ENCODE measurements at places on chromosomes 1 and 21.

DNA sequence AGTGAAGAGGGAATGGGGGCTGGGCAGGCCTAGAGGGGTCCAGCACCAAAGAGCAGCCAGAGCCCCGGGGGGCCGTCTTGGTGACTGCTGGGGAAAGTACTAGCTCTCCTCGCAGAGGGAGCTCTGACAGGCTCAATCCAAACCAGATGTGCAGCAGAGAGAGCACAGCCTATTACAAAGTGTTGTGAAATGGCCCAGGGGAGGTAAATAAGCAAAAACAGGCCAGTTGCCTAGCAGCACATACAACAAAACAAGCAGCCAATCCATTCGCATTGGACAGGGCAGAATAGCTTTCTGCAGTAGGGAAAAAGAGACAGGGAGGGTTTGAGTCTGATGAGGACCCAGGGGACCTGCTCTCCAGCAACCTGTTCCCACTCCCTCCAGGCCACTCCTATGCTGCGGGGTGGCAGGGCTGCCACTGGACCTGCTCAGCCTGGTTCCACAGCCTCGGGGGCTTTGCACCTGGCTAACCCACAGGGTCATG, 239.6 kb upstream of the FGGY start:
- no peak for DNase-seq

DNA sequence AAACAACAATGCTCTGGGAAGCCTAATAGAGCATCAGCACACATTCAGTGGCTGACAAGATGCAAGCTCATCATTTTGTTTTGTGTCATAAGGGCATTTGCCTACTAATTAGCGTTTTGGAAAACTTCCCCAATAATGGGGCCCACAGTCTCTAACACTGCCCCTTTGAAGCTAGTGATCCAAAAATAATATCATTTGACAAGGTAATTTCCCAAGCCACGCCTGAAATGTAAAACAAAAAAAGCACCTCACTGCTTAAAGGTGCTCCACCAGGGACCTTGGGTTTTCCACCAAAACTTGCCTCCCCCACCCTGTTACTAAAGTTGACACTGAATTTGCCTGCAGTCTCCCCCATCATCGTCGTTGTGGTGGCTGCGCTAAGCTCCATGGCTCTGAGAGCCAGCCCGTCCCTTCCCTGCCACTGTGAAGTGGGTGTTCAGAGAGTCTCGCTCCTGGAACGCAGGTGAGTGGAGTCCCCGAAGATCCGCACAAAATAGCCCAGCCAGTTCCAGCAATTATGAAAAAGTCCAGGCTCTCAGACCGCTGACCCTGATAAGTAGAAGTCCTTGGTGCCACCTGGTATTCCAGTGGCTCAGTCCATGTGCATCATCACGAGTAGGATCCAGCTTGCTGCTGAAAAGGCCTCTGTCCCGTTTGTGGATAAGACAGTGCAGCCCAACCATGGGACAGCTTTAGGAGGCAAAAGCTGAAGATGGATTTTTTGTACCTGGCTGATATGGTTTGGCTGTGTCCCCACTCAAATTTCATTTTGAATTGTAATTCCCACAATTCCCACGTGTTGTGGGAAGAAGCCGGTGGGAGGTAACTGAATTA, 52.2 kb downstream of the RAB3GAP2 start:
- DNase-seq: no peak

DNA sequence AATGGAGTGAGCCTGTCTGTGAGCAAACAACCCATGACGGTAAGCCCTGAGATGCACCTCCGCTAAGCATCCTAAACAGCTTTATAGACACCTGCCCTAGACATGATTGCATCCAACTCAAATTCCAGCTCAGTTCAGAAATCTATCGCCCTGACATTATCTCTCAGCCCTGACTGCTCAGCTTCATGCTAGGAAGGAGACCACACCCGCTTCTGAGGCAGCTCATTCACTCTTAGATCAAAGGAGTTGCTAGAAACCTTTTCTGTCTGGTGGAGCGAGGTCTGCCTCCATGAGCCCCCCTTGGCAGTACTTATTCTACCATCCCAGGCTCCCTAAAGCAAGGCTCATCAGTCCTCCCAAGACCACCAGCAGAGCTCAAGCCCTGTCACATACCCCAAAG, 17.0 kb downstream of the IL10RB start:
- DNase-seq: no peak

GRCh38 chr1:72086394-72086793, 195.9 kb downstream of the NEGR1 start:
- DNase-seq: no peak

- DNase-seq: no peak
Observed at GRCh38 chr1:17393230-17393629, 21.2 kb downstream of the PADI6 start.

DNA sequence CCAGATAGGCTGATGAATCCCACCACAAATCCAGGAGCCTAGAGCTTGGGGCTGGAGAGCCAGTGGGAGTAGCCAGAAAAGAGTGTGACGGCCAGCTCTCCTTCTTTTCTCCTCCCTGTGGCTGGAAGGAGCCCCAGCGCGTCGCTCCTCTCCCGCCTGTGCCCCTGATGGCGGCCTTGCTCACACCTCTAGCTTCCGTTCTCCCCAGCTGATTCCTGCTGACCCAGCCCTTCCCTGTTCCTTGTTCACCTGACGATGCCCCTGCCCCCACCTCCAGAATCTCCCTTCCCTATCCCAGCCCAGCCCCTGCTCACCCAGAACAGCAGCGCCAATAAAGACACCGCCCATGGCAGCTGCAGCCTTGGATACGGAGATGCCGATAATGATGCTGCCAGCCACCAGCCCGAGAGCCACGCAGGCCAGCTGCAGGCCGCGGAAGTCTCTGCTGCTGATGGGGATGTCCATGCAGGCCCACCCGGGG, 656 bp downstream of the KNCN start:
- no peak for DNase-seq

- DNase-seq: no peak
Observed at GRCh38 chr1:29761159-29761928, 525.0 kb downstream of the PTPRU start.

DNA sequence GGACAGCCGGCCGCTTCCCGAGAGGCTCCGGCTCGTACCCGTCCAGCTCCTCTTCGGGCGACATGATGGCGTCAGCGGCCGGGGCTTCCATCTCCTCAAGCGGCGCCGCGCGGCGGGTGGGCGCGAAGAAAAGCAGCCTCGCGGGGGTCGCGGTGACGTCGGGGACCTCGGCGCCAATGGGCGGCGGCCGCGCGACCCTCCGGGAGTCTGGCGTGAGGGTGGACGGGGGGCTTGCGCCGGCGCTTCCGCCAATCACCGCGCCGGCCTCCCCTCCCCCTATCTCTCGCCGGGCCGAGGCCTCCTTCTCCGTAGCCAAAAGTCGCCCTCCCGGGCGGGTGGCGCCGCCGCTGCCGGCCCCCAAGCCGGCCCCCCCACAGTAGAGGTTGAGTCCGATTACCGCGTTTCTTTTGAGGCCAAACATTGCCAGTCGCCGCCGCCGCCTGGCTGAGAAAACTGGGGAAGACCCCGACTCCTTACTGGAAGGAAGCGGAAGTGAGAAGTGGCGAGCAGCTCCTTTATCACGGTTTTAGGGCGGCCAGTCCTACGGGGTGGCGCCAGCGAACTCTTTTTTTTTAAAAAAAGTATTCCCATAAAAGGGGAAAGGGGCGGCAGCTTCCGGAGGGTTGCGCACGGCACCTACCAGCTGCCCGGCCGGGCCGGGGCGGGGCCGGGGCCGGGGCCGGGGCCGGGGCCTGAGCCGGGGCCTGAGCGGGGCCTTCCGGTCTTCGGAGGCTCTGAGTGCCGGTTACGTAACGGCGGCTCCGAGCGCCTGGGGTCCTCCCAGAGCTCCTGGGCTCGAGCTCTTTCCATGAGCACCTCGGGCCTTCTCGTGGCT, at the start of gene MCL1:
Gene MCL1 (minus strand): TSS at position 501 of the 835 bp plus-strand sequence. CDS start 80 bp downstream, at position 421.
- peak; percentile 74 for DNase-seq

- DNase-seq: no peak
Observed at GRCh38 chr1:157091186-157091585, 8.4 kb downstream of the ETV3L start.

DNA sequence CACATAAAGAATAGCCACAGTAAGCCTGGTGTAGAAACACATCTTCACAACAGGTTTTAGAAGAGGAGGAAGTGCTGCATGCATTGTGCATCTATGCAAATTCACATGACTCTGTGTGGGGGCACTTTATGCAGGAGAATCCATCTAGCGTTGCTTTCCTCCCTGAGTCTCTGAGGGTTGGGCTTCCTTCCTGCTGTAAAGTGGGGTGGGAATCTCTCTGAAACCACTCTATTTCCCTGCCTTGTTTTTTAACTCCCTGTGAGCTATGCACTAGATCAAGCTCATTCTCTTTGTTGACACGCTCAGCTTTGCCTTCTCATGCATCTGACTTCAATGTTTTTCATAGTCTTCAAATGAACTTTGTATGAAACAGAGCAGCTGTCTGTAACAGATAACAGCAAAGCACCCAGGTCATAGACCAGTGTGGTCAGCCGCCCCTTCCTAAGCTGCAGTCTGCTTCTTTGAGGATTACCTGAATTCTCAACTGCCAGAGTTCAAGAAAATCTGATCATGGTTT, 102.7 kb upstream of the DPH5 start:
- DNase-seq: no peak

DNA sequence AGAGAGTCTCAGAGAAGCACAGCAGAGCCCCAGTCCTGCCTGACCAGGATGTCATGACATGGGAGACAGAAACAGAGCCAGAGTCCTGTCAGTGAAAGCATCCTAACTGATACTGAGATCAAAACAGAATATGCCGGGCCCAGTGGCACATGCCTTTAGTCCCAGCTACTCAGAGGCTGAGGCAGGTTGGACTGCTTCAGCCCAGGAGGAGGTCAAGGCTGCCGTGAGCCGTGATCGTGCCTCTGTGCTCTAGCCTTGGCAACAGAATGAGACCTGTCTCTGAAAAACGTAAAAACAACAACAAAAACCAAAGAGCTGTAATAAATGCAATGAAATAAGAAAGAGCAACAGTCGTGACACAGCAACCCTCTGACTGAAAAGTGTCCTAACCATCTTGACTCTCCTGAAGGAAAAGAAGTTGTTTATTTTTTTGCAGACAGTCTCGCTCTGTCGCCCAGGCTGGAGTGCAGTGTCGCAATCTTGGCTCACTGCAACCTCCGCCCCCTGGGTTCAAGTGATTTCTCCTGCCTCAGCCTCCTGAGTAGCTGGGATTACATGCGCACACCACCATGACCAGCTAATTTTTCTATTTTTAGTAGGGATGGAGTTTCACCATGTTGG, 189.2 kb downstream of the SLC45A1 start:
- no peak for DNase-seq

DNA sequence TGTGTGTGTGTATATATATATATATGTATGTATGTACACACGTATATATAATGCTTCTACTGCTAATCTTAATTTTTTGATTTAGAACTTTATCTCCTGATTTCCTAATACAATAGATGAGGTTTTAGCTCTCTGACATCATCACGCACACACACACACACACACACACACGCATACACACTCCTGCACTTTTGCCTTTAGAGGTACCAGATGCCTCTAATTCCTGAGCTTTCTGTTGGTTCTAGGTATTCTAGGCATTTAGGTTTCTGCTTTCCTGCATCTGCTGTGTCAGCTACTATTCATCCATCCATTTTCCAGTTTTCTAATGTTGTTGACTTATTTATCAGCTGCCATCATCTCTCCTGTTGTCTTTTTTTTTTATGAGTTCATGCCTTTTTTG, 348.3 kb downstream of the ASTN1 start:
- DNase-seq: no peak

- DNase-seq: no peak
Observed at GRCh38 chr1:25553749-25554429, 10.5 kb downstream of the LDLRAP1 start.

GRCh38 chr21:14918527-14918926, 146.3 kb downstream of the NRIP1 start:
- DNase-seq: no peak

GRCh38 chr1:84442256-84442655, 36.8 kb upstream of the RPF1 start:
- no peak for DNase-seq

DNA sequence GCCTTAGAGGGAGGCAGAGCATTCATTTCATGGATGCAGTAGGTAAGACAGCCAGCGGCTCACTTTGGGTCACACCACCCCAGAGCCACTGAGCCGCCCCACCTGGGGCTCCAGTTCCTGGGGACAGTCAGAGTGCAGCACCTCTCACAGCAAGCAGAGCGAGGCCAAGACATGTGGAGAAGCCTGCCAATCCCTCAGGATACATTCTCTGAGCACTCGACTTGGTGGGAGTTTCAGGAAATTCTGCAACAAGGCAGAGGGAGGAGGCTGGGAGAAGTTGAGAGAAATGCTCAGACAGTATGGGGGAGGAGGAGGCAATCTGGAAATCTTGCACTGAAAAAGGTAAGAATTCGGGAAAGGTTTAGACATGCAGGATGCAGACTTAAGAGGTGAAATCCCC, 60.8 kb upstream of the WLS start:
- no peak for DNase-seq

DNA sequence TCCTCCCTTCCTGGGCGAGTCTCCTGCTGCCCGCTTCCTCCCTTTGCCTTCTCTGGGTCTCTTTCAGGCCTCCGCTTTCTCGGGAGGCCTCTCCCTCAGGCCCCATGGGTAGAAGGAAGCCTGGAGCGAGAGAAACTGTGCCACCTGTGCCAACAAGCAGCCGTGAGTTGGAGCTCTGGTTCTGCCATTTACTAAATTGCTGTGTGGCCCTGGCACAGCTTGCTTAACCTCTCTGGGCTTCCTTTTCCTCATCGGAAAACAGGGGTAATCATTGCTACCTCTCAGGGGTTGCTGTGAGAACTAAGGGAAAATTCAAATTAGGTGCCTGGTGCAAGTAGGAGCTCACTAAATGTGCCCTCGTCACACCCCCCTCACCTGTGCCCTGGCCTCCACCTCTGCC, 80.4 kb downstream of the PAX7 start:
- no peak for DNase-seq

GRCh38 chr1:20483833-20484518, 2.0 kb downstream of the CAMK2N1 start:
- DNase-seq: no peak

GRCh38 chr1:26278724-26279455, 996 bp upstream of the SH3BGRL3 start:
- no peak for DNase-seq

- no peak for DNase-seq
Observed at GRCh38 chr1:84225646-84226045, 75.9 kb upstream of the SAMD13 start.
